ENCODE measurements at places on chromosomes 1 and 21.

DNA sequence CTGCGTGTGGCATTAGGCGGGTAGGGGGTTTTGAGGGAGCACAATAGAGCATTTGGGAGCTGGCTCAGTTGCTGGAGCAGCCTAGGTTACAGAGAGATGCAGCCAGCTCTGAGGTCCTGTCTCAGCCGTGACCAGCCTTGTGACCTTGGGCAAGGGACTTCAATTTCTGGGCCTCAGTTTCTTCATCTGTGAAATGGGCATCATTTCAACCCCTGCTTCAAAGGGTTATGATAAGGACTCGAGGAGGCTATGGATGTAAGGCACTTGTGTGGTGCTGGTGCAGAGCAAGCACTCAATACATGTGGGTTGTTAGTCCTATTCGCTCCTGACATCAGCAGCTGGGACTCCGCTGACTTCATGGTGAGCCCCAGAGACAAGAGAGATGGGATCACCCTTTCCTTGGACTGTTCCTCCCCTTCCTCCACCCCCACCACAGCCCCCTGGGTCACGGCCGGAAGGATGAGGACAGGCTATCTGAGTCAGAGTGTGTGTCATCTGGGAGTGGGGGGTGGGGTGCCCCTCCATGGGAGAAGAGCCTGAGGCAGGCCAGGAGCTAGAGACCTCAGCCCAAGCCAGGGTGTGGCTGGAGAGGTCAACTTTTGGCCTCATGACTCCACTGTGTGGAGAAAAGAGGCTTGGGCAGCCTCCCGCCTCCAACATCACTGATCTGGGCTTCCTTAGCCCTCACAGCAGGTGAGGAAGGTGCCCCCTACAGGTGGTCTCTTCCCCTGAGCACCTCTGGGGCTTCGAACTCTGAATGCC, 71.4 kb upstream of the ZBTB40 start:
- DNase-seq, result no peak

DNA sequence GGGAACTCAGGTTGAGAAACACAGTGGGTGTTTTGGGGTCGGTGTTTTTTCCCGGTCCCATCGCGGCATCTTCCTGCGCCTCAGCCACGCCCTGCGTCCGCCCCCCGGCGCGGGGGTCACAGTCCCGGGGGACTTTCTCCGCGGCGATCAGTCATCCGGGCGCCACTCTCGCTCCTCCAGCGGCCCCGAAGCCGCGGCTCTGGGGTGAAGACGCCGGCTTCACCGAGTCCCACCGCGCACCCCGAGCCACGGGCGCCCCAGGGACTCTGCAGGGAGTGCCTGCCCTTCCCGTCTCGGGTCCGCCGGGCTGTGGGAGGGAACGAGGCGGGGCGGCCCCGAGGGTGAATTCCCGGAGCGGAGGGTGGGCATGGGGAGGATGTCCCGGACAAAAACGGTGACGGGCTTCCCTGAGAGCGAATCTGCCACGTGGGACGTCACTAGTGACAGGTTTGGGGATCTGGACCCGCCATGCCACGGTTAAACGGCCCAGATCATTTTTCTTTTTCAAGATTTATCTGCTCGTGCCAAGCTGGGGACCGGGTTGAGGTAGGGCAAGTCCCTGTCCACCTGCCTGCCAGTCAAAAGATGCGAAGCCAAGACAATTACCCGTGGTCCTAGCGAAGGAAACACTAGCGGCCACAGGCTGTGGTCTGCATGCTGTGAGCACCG, 717 bp upstream of the BATF3 start:
- peak; percentile 69 for DNase-seq

DNA sequence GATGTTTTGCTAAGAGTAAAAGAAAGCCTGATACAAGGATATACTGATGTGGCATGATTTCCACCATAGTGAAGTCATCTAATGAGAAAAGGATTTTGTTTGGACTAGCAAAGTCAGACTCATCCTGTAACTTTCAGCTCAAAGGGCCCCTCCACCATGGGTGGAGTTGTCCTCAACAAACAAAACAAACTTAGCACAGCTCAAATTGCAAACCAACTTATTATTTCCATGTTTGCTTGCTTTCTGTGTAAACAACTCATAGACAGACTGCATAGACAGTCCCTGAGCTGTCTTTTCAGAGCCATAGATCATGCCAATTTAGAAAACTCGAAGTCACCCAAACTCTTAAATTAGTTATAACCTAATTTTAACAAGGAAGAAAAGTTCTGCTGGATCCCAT, 69.4 kb upstream of the VAV3 start:
- DNase-seq, result no peak

DNA sequence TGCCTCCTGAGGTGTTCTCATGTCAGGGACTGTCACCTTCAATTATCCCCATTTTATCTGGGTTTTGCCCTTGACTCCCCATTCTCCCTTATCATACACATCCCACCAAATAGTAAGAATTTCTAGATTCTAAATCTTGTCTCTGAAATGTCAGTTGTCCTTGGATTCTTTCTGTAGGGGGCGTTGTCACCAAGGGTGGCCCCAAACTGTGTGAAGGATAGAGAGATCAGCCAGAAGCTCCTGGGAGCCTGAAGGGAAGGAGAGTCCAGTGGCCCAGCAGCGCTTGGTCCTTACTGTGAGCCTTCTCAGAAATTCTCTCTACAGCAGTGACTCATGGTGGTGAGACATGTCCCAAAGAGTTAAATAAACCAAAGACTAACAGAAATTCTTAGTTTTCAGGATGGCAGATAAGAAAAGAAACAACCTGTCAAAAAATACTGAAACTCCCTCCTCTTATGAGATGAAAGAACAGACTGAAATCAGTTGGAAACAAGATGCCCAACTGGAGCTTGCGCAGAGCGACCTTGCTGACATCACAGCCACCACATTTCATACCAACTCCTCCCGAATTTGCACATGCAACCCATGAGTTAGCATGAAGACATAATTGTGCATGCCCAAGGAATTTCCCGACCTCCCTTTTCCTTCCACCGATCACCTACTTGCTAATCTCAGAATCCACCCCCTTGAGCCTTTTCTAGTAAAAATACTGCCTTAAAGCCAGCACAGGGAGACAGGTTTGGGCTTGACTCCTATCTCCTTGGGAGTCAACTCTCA, 109.8 kb downstream of the ELAVL4 start:
- no peak for DNase-seq

DNA sequence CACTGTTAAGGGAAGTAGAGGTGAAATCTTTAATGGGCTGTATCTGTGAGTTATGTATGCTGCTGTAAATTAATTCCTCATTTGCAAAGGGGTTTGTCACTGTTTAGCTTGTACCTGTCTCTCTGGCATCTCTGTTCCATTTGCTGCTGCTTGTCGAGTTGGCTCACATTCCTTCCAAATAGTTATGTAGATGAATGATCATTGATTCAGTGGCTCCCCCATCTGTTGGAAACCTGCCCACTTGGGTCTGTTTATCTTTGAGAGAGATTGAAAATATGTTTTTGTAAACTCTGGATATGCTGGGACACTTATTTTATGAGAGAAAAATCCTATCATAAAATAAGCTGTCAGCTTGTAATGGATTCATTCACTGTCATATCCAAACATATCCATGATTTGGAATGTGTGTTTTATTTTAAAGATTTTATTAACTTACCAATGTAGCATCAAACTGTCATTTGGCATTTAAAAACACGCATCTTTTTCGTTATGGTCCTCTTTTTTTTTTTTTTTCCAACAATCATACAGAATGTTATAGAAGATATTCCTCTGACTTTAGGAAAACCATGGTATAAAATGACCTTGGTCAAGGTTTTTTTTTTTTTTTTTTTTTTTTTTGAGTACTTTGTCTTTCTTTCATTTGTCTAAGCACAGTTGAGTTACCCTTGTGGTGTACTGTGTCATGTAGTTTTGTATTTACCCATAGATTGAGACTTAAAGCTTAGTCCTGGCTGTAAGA, 3.5 kb downstream of the RYR2 start:
- no peak for DNase-seq

DNA sequence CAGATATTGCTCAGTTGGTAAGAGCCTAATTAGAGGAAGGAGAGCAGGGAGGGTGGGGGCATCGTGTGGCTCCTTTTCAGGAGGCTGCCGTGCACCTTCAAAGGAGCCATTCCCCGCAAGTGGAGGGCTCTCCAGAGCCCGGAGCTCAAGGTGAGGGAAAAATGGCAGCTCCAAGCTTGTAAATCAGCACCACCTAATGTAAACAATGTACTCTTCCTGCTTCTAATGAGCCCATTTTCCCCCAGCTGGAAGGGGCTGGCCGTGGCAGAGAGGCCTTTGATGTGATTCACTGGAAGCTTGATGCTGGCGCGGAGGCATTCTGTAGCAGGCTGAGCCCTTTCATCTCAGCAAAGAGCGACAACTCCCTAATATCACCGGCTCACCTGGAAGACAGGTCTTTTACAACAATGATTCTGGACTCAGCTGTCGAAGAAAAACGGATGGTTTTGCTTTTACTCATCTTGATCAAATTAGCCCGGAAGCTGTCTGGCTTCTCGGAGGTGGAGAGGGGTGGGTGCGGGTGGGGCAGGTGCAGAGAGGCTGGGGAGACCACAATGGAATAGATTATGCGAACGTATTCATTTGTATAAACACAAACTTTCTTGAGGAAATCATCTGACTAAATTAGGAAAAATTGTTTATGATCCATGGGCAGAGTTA, 112.5 kb downstream of the RRAGC start:
- no peak for DNase-seq

GRCh38 chr21:43707462-43707861, 11.5 kb upstream of the PDXK start:
- no peak for DNase-seq

DNA sequence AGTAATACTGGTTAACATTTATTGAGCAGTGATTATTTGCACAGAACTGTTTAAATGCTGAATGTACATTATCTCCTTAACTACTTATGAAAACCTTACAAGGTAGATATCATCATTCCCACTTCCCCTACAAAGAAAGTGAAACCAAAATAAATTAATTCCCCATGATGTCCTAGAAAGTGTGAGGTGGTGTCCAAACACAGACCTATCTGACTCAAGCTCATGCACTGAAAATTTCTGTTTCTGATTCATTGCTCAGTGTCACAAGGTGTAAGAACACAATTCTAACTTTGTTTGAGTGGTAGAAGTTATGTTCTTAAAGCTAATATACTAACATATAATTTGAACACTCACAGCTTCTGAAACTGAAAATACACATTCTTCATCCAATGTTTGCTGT, 178.7 kb downstream of the MRPL39 start:
- no peak for DNase-seq

GRCh38 chr1:116763116-116763786, 9.0 kb downstream of the CD2 start:
- DNase-seq, result no peak

DNA sequence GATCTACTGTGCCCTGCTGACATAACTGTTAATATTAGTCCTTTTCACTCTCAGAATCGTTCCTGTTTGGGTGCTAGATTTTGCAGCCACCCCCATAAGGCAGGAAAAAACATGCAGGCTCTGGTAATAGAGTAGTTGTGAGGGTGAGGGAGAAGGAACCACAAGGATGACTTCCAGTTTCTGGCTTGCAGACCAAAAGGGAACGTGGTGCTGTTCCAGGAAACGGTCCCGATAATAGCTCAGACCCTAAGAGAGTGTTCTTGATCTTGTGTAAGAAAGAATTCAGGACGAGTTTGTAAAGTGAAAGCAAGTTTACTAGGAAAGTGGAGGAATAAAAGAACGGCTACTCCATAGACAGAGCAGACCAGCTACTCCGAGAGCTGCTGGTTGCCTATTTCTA, 50.7 kb upstream of the RHOU start:
- no peak for DNase-seq

GRCh38 chr1:6245869-6246496, 2.0 kb downstream of the HES3 start:
- peak; percentile 17 for DNase-seq

DNA sequence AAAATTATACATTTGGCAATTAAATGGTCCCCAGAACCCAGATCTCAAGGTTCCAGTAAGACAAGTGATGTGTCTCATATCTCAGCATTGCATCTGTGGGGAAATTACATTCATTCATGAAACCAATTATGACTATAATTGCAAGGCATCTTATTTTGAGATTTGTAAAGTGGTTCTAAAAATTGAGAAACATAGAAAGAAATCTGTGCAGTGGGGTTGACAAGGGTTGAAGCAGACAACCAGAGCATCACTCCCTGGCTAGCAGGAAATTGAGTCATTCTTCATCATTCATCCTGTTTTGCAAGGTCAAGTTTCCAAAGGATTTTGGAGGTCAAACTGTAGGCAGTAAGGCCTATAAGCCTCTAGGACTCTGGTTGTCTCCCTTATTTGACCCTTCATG, 25.1 kb upstream of the MROH9 start:
- DNase-seq, result no peak

GRCh38 chr1:57845041-57845440, 421.2 kb upstream of the DAB1 start:
- DNase-seq, result no peak

- DNase-seq, result no peak
These were observed 11.2 kb downstream of the PTPRF start for GRCh38 chr1:43541721-43542401.

- no peak for DNase-seq
These were observed 86.2 kb downstream of the ZBTB18 start for GRCh38 chr1:244137276-244137675.

DNA sequence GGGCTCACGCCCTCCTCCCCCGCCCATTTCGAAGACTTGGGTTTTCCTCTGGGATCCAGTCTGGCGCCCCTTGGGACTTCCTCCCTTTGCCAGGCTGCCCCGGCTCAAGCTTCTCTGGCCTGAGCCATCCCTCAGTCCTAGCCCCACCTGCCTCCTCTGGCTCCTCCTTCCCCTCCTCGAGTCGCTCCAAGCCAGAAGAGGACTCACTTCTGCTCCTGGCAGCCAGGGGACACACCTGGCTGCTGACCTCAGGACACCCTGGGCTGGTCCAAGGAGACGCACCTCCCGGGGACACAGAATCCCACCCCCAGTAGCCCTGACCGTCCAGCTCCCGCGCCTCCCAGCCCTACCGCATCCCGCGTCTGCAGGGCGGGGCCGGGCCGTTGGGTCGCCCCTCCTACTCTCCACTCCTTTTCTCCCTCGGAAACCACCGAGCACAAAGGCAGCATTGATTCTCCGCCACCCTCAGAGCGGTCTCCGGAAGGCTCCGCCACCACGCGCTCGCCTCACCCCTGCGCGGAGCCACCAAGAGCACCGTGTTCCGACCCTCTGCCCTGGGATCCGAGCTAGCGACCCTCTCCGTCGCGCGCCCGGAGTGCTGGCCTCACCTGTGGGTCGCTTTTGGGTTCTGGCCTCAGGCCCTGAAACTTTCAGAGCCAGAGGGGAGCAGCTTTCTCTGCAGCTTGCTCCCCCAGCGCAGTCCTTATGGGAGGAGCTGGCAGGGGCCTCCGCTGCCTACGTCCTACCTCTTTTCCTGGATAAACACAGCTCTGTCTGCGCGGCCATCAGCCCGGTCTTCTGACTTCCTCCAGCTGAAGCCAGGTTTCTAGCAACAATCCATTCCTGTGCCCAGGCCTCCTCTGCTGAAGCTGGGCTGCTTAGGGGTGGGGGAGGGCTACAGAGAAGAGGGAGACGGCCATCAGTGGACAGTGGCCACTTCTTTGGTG, at the start of gene C2CD4D:
TSS of gene C2CD4D (minus strand) at position 364 of the 947 bp plus-strand sequence. CDS start 831 bp downstream, outside the sequence.
- peak; percentile 50 for DNase-seq

- no peak for DNase-seq
These were observed 4.4 kb upstream of the MPZL1 start for GRCh38 chr1:167717351-167717750.

GRCh38 chr1:54942976-54943375, 37.5 kb upstream of the TMEM61 start:
- no peak for DNase-seq

Data from stimulated activated CD4-positive, alpha-beta T cell treated with anti-CD3 and anti-CD28 coated beads, TNF-alpha, amount 100 ng/mL, for 4 hours (primary cell).